ENCODE measurements at places on chromosomes 11 and 22. TPM values are rescaled to one million over a fixed set of nuclear protein-coding genes. Genes with fewer than 3 reads are reported as not detected.

The TEF gene
- total RNA-seq = 2.2 TPM

The OR6T1 gene
- total RNA-seq = not detected

The SORL1 gene
- total RNA-seq = 53.5 TPM

The SAA4 gene
- total RNA-seq = not detected

The C1QTNF4 gene
- total RNA-seq = not detected
